ENCODE measurements at places on chromosomes 4 and X.

GRCh38 chrX:75547783-75548182 is 24.9 kb upstream of the ZDHHC15 start:
- peak; percentile 70 for DNase-seq

DNA sequence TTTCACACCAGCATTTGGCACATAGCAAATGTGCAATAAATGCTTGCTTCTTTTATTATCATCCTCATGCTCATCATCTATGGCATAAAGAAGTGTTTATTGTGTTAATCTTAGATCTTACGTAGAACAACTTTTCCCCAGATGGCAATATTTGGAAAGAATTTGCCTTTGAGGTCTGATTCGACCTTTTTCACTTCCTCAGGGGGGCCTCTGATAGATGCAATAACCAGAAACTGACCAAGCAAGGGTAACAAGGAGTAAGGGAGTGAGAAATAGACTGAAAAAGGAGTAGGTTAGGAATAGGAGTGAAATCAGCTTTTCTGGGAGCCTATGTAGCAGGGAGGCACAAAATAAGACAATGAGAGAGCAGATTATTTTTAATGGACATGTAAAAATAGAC is 70.2 kb downstream of the RRAGB start:
- DNase-seq, result no peak

- DNase-seq, result no peak
Measured at GRCh38 chrX:49910344-49910743, 12.1 kb upstream of the CLCN5 start.

DNA sequence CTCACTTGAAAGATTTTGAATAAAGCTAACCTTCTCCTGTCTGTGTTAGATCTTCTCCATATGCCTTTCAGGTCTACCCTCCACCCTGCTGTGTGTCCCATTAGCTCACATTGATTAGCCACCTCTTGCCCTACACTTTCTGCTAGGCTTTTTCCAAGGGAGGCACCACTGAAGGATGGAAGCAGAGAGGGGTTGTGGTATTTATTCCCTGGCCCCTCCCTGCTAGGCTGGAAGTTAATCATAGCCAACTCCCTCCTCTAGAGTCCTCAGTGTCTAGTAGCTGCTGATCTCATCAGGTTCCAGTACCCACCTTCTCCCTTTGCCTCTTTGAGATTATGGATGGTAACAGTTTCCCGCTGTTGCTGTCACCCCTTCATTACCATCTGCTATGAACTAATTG is 8.9 kb upstream of the SMIM43 start:
- no peak for DNase-seq

DNA sequence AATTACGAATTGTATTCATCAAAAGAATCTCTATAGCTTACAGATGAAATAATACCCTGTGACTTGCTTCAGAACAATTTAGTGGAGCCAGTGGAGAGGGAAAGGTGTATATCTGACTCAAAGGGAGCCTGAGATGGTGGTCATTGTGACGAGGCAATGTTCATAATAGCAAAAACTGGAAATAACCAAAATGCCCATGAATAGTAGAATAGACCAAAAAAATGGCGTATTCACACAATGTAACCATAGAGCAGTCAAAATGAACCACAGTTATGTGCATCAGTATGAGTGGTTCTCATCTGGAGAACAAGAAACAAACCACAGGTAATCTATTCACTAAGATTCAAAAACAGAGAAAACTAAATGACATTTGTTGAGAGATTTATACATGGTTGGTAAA is 125.3 kb upstream of the CLNK start:
- DNase-seq, result no peak

- no peak for DNase-seq
Measured at GRCh38 chr4:90152024-90152423, 24.8 kb downstream of the CCSER1 start.
